ENCODE measurements at places on chromosomes 11 and 22.

- DNase-seq = no peak
Observed at GRCh38 chr11:66976028-66976467, 944 bp downstream of the C11orf86 start.

- no peak for DNase-seq
Observed at GRCh38 chr11:74412321-74412720, 14.1 kb upstream of the PGM2L1 start.

DNA sequence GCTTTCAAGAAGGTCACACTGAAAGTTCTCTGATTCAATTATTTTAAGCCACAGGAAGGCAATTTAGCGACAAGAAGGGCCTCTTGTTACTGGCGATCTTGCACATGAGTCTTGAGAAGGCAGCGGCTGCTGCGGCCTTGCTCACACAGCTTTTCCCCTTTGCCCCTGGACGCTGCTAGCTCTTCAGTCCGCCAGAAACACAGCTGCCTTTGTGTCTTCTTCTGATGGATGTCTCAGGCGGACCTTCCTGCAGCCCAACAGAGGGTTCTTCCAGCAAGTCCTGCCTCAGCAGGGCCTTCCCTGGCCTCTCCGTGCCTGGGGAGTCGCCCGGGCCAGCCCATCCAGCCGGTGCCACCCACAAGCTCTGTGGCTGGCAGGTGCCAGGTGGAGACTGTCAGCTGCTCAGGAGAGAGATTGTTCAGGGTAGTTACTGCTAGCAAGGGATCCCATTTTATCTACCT, 59.4 kb downstream of the PKNOX2 start:
- no peak for DNase-seq

DNA sequence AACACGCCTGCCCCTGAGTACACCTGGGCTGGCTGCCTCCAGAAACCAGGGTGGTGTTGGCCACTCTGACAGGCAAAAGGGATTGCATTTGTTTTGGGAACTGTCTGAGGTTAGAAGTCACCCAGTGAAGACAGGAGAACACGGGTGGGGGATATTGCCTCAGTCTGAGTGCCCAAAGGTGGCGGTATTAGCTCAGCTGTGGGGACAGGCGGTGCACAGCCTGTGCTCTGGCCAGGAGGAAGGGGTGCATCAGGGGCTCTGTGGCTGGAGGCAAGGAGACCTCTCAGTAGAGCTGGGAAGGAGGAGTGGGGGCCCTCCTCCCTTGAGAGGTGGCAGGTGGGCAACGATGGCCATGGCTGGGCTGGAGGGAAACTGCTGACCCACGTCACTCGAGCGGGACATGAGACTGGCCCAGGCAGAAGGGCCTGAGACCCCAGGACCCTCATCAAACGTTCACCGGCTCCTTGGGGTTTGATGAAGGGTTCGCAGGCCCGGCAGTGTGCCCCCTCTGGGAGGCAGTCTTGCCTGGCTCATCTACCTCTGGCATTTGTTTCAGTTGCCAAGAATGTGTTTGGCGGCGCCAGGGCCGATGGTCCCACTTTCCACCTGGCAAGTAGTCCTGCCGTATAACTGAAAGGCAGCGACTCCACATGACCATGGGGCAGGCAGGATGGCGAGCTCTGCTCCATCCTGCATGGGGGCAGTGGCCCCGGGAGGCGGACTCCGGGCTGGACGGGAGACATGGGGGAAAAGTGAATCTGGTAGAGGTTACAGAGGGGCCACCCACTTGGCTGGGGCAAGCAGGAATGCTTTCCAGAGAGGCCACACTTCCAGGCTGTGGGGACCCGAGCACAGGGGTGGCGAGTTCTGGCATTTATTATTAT, 52.8 kb upstream of the SMIM38 start:
- DNase-seq = no peak

DNA sequence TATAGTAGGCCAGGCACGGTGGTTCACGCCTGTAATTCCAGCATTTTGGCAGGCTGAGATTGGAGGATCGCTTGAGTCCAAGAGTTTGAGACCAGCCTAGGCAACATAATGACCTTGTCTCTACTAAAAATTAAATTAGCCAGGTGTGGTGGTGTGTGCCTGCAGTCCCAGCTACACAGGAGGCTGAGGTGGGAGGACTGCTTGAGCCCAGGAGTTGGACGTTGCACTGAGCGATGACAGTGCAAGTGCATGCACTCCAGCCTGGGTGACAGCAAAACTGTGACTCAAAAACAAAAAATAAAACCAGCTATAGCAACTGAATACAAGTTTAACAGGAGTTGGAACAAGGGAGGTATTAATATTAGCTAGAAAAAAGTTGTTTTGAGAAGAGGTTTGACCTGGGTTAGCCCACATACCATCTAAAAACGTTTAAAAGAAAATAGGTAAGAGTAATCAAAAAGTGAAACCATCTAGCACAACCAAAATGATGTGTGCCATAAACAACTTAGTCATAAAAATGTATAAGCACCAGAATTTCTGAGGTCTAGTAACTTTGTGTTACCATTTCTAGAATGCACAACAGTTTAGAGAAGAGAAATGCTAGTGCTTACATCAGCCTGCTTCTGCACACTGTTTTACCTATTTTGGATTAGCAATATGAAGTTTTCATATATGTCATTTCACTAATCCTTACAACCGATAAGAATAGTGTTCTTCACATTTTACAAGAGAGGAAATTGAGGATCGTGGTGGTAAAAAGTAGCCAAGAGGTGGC, 26.5 kb downstream of the NARS2 start:
- DNase-seq = no peak

DNA sequence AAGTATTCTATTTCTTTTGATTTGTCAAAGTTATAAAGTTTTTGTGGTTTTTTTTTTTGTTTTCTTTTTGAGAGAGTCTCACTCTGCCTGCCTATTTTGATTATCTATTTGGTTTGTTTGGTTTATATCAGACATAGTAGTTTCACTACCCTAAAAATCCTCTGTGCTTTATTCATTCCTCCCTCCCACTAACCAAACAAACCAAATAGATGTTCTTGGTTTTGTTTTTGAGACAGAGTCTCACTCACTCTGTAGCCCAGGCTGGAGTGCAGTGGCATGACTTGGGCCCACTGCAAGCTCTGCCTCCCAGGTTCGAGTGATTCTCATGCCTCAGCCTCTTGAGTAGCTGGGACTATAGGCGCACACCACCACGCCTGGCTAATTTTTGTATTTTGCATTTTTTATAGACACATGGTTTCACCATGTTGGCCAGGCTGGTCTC, 67.9 kb downstream of the ENTHD1 start:
- DNase-seq = no peak

GRCh38 chr22:32733196-32733768, 68.2 kb upstream of the TIMP3 start:
- DNase-seq = no peak

DNA sequence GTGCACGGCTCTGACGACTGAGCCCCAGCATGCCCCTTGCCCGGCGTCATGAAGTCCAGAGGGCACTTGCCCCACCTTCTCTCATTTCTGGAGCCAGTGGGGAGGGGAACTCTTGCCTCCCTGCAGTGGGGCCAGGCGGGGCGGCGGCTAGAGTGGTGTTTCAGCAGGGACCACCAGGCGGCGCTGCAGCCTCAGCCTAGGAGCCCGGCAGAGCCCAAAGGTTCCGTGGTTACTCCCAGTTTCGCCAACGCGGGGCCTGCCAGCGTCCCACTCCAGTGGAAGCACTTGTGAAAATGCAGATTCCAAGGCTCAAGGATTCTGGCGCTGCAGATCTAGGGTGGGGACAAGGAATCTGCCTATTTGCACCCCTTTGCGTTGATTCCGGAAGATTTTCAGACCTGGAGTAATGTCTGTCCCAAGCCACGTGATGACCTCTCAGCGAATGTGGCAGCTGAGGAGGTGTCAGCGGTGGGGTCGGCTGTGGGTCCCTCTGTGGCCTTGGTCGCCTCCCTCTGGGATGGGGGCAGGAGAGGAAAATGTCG, 55.7 kb downstream of the CD82 start:
- DNase-seq = no peak

DNA sequence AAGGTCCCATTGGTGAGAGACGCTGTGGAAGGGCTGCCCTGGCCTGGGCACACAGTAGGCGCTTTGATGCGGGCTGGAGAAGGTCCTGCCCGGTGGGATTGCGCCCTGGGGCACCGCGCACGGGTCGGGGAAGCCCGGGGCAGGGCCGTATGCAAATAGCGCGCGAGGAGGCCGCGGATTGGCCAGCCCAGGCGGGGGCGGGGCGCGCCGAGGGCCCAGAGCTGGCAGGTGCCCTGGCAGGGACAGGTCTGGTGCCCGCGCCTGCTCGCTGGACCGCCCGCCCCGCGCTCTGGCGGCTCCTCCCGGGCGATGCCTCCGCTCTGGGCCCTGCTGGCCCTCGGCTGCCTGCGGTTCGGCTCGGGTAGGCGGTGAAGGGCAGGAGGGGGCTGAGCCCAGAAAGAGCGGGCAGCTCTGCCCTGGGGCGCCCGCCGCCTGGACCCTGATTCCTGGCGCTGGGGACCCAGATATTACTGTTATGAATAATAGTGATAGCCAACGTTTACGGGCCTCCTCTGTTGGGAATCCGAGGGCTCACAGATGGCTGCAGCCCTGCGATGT, at the start of gene UPK3A:
Gene UPK3A (plus strand): TSS at position 245 of the 558 bp plus-strand sequence. CDS start 65 bp downstream, at position 310.
- DNase-seq = no peak

GRCh38 chr11:67312187-67313021, 9.1 kb downstream of the SSH3 start:
- no peak for DNase-seq

- DNase-seq = no peak
Observed at GRCh38 chr11:60831501-60832079, 10.3 kb upstream of the CCDC86 start.

DNA sequence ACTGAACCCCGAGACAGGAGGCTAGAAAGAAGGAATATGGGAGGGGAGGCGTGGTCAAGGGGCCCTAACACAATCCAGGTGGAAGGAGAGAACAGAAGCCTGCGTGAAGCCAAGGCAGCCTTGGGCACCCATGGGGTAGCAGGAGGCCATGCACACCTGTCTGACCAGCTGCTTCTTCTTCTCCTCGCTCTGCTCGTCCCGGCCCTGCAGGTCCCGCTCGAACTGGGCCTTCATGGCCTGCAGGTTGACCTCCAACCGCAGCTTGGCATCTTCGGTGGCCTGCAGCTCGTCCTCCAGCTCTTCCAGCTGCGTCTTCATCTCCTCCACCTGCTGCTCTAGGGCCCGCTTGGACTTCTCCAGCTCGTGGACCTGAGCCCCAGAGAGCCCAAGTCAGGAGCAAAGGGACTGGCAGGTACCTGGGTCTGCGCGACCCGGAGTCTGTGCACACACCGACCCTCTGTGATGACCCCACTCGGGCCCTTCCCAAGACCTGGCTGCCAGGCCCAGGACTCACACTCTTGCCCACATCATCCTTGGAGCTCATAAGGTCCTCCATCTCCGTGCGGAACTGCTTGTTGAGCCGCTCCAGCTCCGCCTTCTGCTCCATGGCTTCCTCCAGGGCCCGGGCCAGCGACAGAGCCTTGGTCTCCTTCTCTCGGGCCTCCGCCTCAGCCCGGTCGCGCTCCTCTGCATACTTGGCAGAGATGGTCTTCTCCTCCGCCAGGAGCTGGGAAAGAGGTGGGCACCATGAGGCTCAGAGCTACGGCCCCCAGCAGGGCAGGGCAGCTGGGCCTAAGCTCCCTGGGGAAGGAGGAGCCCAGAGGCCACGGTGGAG, 35.9 kb downstream of the APOL1 start:
- DNase-seq = no peak

GRCh38 chr11:95700471-95700817, 89.1 kb downstream of the FAM76B start:
- DNase-seq = no peak

DNA sequence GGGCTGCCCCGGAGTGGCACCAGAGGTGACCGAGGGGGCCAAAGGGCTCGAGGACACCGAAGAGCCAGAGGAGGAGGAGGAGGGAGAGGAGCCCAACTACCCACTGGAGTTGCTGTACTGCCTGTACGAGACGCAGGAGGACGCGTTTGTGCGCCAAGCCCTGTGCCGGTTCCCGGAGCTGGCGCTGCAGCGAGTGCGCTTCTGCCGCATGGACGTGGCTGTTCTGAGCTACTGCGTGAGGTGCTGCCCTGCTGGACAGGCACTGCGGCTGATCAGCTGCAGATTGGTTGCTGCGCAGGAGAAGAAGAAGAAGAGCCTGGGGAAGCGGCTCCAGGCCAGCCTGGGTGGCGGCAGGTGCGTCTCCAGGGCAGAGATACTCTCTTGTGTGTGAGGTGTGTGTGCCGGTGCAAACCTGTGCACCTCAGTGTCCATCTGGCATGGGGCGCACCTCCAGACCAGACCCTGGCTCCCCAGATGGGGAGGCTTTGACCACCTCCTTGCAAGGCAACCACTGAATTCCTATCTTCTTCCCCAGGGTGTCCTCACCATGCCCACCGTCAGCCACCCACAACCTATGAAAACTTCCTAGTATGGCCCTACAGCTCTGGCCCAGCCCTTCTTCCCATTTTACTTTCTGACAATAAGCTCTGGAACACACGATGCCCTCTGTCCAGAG, 3.4 kb downstream of the NLRP6 start:
- DNase-seq = no peak

- DNase-seq = no peak
Observed at GRCh38 chr11:123719452-123719851, 22.0 kb downstream of the ZNF202 start.

DNA sequence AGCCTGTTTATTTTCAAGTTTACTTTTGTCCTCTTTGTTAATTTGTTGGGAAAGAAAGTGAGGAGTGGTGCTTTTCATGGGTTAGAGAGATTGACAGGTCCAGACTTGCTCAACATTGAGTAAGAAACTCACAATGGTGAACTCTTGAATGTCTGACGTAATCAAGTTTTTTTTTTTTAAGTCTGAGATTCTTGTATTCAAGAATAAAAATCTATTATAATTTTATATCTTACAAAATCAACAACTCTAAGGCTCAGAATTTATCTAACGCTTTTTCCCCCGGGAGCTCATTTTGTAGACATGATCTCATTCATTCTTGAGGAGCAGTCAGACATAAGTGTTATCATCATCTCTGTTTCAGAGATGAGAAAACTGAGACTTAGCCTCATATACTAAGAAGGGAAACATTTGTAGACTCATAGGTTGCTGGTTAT, 39.1 kb upstream of the SPTBN2 start:
- peak; percentile 43 for DNase-seq

DNA sequence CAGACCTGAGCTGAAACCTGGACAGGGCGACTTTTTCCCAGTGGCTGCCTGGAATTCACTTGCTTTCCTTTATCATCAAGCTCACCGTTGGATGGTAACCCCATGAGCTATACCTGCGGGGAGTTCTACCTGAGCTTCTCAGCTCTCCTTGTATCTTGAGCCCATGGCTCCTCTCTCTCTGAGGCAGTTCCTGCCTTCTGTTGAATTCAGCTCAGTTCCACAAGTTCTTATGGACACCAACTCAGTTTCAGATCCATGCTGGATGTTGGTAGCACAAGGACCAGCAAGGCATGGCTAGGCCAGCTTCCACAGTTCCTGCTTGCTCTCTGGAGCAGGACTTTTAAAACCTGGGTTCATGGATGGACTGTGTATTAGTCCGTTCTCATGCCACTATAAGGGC, 58.3 kb upstream of the AMPD3 start:
- DNase-seq = no peak

DNA sequence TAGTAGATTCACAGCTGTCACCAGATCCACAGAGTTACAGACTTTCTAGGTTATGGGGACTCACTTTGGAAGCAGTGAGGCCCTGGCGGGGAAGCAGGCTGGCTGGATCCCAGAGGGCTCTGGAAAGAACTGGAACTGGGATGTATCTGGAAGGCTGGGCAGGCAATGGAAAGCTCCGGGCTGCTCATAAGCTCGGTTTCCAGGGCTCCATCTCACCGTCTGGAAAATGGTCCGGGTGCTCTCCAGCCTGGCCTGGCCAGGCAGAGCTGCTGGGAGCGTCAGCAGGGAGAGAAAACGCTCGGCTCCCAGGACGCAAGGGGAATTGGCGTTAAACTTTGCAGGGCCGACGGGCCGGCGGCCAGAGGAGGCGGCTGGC, 335 bp upstream of the SEZ6L start:
- no peak for DNase-seq

- DNase-seq = peak; percentile 35
Observed at GRCh38 chr22:45504373-45505341, 2.0 kb downstream of the FBLN1 start.

Measured in skeletal muscle cell (primary cell).